ENCODE measurements at places on chromosomes 13 and 19.
A peak's percentile ranks its signal among the peaks of the same experiment; 100 is the strongest.

- no peak for DNase-seq
Measured at GRCh38 chr19:38402623-38402966, 298 bp upstream of the FAM98C start.

DNA sequence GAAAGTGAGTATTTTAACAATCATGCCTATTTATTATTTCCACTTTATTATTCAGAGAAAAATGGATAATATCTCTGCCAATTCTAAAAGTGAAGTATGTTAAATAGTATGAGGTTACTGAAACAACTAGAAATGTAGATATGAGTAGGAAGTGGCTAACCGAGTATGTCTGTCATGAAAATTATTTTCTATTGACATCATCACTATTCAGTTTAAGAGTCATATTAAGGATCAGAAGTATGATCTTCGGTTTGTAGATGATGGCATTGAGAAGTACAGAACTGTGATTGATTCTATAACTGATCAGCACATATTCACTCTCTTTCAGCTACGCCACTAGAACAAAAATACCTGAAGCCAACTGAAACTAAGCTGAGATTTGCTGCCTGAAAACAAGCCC is 146.4 kb upstream of the SLITRK5 start:
- no peak for DNase-seq

GRCh38 chr13:42996584-42996983 is 4.5 kb upstream of the EPSTI1 start:
- peak; percentile 61 for DNase-seq

DNA sequence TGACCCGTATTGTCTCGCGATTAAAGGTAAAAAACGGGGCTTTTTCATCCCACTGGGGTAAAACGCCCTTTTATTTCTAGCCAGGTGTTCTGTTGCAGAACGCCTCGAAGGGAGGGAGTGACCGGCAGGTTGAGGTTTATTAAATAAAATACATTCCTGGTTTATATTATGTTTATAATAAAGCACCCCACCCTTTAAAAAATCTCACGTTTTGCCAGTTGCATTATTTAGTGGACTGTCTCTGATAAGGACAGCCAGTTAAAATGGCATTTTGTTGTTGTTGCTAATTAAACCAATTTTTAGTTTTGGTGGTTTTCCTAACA is 25.1 kb upstream of the ZNF850 start:
- no peak for DNase-seq

- peak; percentile 49 for DNase-seq
Measured at GRCh38 chr19:39212375-39212742, 8.3 kb upstream of the SYCN start.

Data from suppressor macrophage treated with lipopolysaccharide for 4 hours (primary cell).